Gastroesophageal sphincter (tissue), 4 donors: ENCODE measurements at places on chromosomes 13 and 19. TPM values are rescaled to one million over a fixed set of nuclear protein-coding genes. Genes with fewer than 3 reads are reported as not detected.

PPFIA3 gene
- total RNA-seq, result 6.1 TPM

DNA sequence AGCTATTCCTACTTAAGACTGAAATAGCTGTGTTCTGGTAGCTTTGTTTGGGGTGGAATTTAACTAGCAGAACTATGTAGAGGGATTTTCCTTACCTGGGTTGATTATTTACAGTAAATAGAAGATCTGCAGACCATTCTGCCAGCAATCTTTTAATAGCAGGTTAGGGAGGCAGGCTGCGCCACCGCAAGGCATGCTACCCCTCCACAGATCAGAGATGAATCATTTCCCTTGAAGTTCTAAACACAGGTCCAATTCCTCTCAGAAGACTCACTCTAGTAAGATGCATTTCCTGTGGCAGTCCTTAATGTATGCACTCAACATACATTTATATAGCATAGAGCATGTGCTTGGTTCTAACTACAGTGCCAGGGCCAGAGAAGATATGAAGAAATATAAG, 109.0 kb downstream of the TNFRSF19 start:
- no peak for ATAC-seq

GRCh38 chr13:112248406-112248760, 127.8 kb upstream of the SPACA7 start:
- ATAC-seq, result no peak

DNA sequence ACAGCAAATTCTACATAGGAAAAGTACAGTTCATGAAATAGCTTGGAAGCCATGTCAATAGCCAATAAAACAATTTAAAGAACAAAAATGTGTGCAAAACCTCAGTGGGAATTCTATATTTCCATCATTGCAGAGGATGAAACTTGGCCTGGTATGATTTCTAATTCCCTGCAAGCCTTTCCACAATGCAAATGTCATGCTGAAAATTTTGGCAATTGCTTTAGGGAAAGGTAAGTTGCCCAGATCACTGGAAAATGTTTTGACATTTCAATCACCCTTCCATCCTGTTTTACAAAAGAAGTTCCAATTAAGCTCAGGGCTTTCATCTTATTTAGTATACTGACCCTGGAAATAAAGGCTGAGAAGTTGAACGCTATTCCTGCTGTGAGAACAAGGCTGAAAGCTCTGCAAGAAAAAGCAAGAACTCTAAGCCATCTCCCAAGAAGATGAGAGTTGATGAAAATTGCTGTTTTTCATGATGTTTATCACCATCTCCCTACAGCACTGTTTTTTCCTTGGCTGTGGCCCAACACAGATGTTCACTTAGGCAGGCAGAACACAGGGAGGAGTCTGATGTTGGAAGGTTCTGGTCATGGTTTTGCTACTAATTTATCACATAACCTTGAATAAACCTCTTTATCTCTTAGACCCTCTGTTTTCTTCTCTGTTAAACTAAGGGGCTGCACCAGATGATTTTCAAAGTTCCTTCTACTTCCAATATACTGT, 263.7 kb downstream of the KCTD12 start:
- no peak for ATAC-seq
